LNCaP clone FGC (cell line): ENCODE measurements at places on chromosomes 12 and 14.

- DNase-seq = no peak
Observed at GRCh38 chr14:20434701-20435581, 1.0 kb downstream of the KLHL33 start.

GRCh38 chr14:101956179-101956885 is 8.0 kb upstream of the DYNC1H1 start:
- DNase-seq = no peak

DNA sequence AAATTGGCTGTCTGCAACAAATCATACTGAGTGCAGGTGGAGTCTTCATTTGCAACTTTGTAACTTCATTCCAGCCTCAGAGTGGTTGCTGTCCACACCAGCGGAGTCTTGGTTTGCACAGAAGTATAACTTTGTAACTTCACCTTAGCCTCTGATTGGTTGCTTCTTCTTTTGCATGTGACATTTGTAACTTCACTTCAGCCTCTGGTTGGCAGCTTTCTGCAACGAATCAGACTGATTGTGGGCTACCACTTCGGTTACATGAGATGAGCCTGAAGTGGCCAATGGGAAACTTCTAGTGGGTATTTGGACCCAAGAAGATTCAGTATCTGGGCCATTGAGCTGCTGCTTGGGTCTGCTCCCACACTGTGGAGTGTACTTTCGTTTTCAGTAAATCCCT is 17.8 kb downstream of the RASSF8 start:
- DNase-seq = no peak

GRCh38 chr12:42985506-42985905 is 396.0 kb upstream of the PRICKLE1 start:
- no peak for DNase-seq

DNA sequence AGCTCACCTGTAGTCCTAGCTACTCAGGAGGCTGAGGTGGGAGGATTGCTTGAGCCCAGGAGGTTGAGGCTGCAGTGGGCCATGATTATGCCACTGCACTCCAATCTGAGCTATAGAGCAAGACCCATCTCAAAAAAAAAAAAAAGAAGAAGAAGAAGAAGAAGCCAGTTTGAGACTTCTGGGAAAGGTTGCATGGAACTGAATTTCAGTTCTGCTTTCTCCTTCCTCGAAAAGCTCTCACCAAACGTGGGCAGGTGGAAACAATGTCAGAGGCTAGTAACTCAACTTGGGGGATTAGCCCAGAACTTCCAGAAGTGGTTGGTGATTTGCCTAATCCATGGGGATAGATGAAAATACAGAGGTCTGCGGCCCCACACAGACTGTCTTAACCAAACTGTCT is 18.7 kb downstream of the FLVCR2 start:
- DNase-seq = no peak

GRCh38 chr12:27585739-27586265 is 61.8 kb downstream of the PPFIBP1 start:
- no peak for DNase-seq

GRCh38 chr12:31749024-31749704 is 20.3 kb upstream of the AMN1 start:
- DNase-seq = peak; percentile 100

DNA sequence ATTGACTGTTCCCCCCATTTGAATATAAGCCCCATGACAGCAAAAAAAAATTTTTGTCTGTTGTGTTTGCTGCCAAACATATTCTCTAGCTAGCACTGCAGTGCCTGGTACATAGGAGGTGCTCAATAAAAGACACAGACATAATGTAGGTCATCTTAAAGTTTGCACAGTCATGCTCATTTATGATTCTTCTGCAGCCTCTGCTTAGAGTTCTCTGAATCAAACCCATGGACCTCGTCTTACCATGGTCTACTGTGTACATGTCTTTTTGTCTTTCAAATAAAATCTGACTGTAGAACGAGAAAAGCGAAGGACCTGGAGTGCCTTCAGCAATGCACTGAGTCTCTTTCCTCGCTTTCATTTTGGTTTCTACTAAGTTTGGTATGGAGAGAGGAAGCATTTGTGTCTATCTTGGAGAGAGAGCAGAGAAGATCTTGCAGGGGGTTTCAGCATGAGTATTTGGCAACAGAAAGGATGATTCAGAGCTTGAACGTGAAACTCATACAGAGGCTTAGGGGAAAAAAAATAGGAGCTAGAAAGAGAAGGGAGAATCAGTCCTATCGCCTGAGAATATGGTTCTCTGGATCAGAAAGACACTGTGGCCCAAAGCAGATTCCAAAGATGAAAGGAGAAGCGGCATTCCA is 38.8 kb upstream of the TMCC3 start:
- DNase-seq = no peak

DNA sequence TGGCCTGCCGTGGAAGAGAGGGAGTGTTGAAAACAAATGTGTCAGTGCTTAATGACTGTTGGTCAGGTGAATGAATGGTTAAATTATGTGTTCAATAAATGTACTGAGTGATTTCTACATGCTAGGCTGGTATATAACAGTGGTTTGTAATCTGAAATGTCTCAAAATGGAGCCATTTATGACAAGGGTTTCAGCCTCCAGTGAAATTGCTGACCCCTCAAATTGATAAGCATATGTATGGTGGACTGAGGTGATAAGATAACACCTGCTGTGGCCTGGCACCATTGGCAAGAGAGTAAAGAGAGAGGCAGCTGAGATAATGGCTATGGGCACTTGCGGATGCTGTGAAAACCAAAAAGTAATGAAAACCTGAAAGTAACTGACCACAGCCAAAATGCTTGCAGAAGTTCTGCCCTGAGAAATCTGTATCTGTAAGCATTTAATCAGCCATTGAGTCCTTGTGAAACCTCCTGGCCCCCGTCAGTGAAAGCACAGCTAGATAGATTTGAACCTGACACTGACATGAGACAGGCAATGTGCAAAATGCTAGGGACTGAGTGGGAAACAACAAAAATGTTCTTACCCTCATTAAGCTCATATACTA is 1.4 kb upstream of the BCAT1 start:
- no peak for DNase-seq

DNA sequence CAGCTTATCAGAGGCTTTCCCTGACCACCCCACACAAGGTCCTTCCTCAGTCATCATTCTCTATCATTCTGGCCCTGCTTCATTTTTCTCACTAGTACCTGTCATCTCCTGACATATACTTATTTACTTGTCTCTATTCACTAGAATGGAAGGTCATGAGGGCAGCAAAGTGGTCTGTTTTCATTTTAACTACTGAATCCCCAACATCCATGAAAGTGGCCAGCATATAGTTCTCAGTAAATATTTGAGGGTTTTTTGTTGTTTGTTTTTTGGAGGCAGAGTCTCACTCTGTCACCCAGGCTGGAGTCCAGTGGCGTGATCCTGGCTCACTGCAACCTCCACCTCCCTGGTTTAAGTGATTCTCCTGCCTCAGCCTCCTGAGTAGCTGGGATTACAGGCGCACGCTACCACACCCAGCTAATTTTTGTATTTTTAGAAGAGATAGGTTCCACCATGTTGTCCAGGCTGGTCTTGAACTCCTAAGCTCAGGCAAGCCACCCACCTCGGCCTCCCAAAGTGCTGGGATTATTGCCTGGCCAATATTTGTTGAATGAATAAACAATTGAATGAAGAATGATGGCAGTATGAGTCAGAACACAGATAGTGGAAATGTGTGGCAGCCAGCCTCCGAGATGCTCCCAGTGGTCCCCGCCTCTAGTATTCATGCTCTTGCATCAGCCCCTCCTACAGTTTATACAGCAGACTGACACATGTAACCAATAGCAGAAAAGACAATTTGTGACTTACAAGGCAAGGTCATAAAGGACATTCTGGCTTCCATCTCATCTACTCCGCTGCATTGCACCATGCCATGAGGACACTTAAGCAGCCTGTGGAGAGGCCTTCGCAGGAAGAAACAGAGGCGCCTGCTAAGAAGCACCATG is 7.0 kb upstream of the ANO6 start:
- no peak for DNase-seq
